NCI-H526 (cell line): ENCODE measurements at places on chromosomes 2 and 18.

GRCh38 chr2:215059724-215060123, 78.7 kb downstream of the ABCA12 start:
- DNase-seq, result no peak

DNA sequence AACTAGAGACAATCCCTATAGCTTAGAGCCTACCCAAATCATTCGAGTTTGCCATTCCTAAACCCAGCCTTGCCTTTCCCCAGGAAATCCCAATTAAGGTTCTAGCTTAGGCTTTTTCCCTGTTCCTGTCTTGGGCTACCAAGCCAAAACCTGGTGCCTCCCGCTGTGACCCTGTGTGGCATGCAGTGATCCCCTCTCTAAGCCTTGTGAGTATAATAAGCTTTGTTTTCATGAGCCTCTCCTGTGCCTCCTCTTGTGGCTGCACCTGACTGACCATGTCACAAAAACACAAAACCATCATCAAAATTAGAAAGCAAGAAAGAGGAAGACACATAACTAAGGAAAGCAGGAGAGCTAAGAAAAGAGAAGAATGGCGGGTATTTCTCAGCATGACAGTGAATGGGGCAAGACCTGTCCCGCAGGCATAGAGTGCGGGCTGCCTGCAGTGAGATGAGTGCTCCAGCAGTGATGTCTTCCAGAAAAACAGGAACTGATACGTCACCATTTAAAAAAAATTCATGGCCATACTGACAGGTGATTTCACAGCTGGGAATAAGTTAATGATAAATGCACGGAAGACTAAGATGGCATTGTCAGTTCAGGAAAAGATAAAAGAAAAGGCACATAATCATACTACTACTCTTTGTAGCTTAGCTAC, 9.2 kb upstream of the PAIP2B start:
- no peak for DNase-seq

GRCh38 chr2:98768384-98769113, 37.6 kb upstream of the MGAT4A start:
- peak; percentile 35 for DNase-seq

GRCh38 chr2:109427661-109428091, 186.1 kb downstream of the SEPTIN10 start:
- no peak for DNase-seq

DNA sequence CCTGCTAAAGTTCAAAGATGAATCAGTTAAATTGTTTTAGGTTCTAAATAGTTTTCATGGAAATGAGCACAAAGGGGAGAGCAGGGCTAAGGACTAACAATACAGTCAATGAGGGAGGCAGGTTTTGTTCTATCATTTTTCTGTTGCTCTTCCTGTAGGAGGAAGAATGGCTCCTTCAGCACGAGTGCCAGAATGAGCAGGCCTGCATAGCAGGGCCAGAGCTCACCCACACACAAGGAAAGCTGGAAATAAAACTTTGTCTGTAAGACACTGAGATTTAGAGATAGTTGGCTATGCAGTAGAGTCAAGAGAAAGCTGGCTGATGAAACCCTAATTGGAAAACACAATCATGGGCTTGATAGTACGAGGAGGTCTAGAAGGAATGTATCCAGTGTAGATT, 313.3 kb downstream of the MBD2 start:
- DNase-seq, result no peak

DNA sequence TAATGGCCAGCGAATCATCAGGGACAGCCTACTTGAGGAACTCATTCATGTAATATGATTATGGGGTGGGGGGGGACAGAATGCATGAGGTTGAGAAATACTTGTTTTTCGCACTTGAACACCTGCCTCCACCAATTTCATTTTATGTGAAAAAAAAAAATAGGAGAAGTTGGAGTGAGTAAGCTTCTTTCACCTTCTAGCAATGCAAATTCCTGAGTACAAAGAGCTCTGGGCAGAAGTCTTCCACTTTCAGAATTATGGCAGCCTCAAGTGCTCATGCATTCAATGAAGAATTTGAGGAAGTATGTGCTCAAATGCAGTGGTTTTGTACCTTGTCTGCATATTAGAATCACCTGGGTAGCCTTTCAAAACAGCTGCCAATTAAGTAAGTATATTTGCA, 40.1 kb upstream of the GPD2 start:
- DNase-seq, result no peak

DNA sequence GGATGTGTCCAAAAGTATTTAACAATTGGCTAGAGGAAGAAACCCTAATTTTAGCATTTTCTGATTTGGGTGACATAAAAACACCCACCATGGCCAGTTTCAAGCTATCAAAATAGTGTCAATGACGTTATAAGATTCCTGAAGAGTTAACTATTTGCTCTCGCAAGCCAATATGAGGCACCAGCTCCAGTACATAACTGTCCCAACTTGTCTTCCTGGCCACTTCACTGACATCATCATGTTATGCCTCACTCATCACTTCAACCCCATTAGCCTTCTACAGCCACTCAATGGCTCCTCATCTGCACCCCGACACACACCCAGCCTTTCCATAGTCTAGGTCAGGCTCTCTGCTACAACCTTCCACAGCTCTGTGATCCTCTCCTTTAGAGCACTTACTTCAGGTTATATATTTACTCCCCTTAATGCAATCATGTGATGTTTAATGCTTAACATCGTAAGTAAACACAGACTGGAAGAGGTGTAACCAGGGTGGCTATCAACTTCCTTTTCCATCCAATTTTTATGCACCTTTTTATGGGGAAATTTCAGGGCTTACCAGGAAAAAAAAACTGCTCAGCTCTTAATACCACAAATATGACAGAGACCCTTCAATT, 158.7 kb downstream of the VWC2L start:
- DNase-seq, result no peak

DNA sequence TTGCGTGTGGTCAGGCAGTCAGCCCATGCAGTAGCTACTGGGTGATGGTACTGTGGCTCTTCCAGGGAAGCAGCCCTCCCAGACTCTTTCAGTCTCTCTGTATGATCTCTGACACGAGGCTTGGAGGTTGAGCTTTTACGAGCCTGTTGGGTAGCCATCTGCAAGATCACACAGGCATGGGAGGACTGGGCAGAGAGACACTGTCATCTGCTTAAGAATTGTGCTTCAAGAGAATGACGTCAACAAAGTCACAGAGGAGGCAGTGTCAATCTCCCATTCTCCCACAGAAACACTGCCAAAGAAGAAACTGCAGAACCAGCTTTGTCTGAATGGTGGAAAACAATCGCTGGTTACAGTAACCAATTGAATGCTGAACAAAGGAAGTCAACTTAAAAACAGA, 78.4 kb upstream of the MC2R start:
- no peak for DNase-seq

GRCh38 chr2:210667711-210668110, 111.3 kb downstream of the CPS1 start:
- no peak for DNase-seq

GRCh38 chr2:156649596-156649995, 213.4 kb downstream of the GPD2 start:
- DNase-seq, result no peak

DNA sequence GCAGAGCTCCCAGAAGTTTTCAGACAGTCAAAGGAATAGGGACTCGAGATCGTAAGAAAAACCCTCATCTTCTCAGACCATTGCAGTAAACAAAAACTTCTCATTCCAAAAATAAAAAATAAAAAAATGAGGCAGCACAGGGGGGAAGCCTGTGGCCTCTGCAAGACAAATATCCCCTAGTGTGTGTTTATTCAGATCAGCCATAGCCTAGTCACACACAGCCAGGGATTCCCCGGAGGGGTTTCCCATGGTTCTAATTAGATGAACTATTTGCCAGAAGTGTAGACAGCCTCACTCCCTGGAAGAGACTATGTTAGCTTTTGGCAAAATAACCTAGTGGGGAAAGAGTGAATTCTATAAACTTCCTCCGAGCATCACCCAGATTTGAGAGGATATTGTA, 122.9 kb upstream of the KLF7 start:
- DNase-seq, result peak; percentile 66

- DNase-seq, result no peak
These were observed 52.3 kb upstream of the RALBP1 start for GRCh38 chr18:9422816-9423519.

DNA sequence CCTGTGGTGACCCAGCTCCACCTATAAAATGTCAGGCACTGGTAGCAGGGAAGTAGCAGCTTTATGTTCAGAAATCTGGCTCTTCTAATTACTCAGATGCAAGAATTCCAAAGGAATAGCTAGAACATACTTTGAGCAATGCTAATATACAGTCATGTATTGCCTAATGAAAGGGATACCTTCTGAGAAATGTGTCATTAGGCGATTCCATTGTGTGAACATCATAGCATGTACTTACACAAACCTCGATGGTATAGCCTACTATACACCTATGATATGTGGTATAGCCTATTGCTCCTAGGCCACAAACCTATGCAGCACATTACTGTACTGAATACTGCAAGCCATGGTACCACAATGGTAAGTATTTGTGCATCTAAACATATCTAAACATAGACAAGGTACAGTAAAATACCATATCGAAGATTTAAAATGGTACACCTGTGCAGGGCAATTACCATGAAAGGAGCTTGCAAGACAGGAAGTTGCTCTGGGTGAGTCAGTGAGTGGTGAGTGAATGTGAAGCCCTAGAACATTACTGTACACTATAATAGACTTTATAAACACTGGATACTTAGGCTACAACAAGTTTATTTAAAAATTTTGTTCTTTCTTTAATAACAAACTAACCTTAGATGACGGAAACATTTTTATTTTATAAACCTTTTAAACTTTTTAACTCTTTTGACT, 50.3 kb upstream of the ETAA1 start:
- DNase-seq, result no peak

DNA sequence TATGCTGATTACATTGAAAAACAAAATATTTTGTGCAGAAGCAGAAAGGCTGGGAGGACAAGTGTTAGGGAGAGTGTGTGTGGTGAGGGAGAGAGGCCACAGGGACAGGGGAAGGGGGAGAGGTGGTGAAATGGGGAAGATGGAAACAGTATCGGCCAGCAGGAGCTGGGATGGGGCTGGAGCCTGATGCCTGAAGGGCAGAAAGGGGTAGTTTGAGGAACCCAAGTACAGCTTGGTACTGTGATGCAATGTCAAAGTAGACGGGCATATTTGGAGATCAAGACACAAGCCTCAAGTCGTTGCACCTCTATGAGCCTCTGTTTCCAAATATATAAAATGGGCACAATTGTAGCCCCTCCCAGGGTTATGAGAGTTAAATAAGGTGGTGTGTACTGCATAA, 152.1 kb downstream of the LPIN1 start:
- DNase-seq, result no peak

DNA sequence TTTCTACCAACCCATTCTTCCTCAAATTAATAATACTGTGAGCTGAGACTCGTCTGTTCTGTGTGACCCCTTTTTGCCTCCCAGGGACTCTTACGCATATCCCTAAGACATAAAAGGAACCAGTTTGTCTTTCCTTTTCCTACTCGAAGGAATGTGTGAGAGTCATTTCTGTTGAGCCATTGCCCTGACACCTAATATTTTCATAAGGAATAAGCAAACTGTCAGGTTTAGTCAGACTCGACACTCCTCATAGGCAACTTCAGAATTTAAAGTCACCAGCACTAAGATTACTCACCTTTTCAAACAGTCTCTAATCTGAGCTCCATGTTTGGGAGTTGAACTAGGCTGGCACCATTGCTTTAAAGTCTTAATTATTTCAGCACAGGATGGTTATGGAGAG, 305.5 kb downstream of the IKZF2 start:
- DNase-seq, result no peak

DNA sequence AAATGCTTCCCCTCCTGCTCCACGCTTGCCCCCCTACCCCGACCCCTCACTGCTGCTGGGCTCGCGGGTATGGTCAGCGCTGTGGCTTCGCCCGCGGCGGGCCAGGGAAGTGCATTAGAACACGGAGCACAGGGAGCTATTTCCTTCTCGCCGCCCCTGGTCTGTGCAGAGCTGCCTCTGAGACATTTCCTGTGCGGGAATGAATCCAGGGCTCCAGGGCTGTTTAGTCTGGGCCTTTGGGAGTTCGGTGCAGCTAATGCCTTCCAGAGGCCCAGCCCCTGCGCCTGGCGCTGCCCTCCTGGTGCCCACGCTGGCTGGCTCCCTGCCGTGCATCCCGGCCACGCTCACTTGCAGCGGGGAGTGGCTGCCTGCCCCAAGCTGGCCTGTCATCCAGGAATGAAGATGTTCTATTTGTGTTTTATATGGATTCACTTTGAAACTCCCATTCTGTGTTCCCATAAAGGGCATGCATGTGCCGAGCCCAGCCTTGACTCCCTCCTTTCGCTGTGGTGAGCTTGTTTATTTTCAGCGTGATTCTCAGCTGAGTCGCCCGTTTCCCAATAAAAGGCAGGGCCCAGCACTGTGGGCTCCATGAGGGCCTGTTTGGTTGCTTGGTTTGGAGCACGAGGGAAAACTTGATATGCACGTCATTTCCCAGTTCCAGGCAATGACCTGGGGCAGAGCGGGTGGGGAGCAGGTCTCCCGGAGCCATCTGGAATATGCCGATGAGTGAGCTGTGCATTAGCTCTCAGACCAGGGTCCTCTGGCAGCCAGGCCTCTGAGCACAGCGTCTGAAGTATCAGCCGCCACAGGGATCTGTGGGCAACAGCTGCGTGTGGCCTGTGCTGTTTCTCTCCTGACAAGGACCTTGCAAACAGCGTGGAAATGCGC, 42.7 kb downstream of the SH3RF3 start:
- DNase-seq, result no peak

DNA sequence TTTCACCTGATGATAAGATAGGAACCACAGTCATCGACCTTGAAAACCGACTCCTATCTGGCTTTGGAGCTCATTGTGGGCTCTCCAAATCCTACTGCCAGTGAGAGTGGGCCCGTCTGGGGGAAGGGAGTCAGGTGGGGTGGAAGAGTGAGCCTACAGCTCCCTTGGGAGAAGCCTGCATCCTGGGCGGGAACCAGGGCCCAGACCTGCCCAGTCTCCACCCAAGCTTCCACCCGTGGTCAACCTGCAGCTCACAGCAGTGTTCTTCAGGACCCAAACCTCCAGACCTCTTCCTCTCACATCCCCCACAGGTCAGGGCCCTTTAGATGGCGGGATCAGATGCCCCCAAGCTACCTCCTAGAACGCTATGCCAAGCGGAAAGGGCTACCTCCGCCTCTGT, 40.2 kb downstream of the LMAN2L start:
- peak; percentile 30 for DNase-seq

- no peak for DNase-seq
These were observed 573.5 kb downstream of the RNF144A start for GRCh38 chr2:7490672-7491071.

- DNase-seq, result no peak
These were observed 4.9 kb downstream of the ZAP70 start for GRCh38 chr2:97718051-97718882.
